GM12878 (cell line): ENCODE measurements at places on chromosomes 12 and 14. TPM values are rescaled to one million over a fixed set of nuclear protein-coding genes. Genes with fewer than 3 reads are reported as not detected.

The C3AR1 gene
- total RNA-seq = 0.10 and 0.19 TPM in 2 replicates

- no peak for DNase-seq
Observed at GRCh38 chr14:103629503-103630121, 601 bp downstream of the KLC1 start.

- DNase-seq = peak; percentile 62
Observed at GRCh38 chr14:22888662-22889061, 5.6 kb downstream of the REM2 start.

DNA sequence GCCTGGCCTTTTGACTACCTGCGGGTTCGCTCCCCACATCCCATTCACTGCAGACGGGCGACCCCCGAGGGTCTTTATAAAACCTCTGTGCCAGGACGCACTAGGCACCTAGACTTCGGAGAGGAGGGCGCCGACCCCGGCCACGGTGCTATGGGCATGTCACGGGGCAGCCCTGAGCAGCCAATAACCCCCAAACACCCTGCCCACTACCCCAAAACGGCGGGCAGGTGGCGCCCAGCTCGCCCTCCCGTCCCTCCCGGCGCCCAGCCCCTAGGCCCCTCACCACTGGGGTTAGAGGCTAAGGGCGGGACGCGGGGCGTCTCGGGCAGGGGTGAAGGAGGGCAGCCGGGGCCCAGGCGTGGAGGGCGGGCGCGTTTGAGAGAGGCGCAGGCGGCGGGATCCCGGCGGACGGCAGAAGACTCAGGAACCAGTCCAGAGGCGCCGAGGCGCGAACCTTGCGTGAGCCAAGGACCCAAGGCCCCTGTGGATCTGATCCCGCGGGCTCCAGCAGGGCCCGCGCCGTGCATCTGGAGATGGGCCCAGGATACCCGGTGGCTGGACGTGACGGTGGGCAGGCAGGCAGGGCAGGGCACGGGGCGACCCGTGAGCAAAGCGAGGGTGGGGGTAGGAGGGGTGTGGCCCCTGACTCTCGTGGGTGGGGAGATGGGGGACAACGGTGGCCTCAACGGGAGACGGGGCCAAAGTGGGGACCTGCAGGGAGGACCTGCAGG is 11.1 kb downstream of the KRT85 start:
- DNase-seq = no peak

DNA sequence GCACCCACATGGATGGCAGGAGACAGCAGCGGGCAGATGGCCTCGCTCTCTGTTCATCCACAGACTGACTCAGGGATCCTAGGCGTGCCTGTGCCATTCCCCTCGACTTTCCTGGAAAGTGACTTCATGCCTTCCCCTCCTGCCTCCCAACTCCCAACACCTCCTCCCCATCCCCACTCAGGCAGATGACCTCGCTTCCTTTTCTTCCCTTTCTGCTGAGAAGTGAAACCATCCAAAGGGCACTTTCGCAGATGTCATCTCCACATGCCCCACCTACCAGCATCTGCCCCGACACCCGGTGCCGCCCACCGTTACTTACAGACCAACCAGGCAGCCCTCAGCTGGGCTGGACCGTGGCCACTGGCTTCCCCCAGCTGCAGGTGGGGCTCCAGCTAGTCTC is 29.6 kb downstream of the BEGAIN start:
- DNase-seq = no peak

- DNase-seq = no peak
Observed at GRCh38 chr12:39412210-39412609, 30.7 kb downstream of the KIF21A start.

- DNase-seq = peak; percentile 72
Observed at GRCh38 chr12:124125203-124125871, 152.3 kb downstream of the ZNF664 start.

The PIWIL1 gene
- total RNA-seq = not detected in 2 replicates

- no peak for DNase-seq
Observed at GRCh38 chr12:74111688-74112360, 425.8 kb upstream of the ATXN7L3B start.

GRCh38 chr12:101939306-101939705 is 61.9 kb downstream of the DRAM1 start:
- DNase-seq = no peak

GRCh38 chr12:11085419-11085818 is 6.7 kb downstream of the TAS2R43 start:
- DNase-seq = peak; percentile 26
